ENCODE measurements at places on chromosomes 6 and 20.
A peak's percentile ranks its signal among the peaks of the same experiment; 100 is the strongest.

GRCh38 chr6:36677059-36677749 lies 1.3 kb upstream of the CDKN1A start:
- no peak for DNase-seq

GRCh38 chr20:49986049-49986448 lies 3.3 kb downstream of the SNAI1 start:
- no peak for DNase-seq

- DNase-seq, result no peak
Measured at GRCh38 chr6:141354191-141354955, 778.4 kb upstream of the GJE1 start.

DNA sequence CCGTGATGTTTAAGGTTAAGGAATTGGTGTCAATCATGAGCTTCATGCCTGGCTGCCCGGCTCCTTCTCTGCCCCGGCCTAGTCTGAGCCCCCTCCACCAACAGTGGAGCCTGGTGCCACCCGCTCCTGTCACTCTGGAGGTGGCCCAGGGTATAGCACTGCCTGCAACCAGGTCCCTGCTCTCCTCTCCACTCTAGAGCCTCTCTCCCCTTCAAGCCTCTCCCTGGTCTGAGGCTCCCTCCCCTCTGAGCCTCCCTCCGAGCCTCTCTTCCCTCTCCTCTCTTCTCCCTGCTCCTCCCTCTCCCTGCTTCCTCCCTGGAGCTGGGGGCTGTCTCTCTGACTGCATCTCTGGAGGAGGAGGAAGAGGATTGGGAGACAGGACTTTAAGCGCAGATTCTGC lies 31.3 kb upstream of the MRGBP start:
- no peak for DNase-seq

DNA sequence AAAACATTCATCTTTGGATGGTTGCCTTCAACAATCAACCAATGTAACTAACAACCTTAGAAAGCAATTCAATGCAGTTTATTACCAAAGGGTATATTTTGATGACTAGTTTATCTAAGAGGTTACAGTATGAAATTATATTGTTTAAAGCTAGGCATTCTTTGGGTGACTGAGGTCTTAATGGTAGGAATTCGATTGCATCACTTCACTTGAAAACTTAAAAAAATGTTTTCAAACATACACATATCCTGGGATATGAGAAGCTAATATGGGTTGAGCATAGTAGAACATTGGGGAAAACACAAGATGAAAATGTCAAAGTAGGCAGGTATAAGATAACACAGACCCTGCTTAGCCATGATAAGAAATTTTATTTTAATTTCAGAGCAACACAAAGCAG lies 144.6 kb upstream of the BMP5 start:
- DNase-seq, result no peak

DNA sequence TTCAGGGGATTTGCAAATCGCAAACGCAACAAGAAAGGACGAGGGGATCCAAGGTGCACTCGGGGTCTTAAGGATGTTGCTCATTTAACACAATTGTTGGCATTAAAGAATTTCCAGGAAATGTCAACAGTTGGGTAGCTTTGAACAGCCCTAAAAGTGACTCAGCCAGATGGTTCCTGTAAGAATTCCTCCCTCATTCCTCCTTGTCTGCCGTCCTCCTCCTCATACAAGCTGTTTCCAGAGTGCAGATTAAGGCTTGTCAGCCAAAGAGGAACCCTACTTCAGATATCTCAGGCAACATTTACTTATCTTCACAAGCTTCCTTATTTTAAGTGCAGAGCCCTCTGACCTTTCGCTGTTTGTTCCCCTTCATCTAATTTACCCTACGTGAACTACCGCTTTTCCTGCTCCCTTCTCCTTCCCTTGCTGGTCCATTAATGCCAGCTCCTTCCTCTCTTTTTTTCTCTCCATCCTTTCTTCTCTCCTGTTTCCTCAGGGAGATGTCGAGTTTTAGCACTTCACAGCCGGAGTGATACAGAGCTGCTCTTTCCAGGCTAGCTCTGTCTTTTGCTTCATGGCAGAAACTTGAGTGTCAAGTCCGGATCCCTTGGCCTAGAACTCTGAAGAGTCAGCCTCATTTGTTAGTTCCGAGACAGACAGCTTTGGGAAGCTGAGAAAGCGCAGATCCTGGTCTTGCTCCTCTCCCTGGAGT lies 26.1 kb upstream of the TBC1D7 start:
- no peak for DNase-seq

GRCh38 chr20:20860078-20860806 lies 147.8 kb upstream of the RALGAPA2 start:
- peak; percentile 93 for DNase-seq
